Urinary bladder (tissue), 4 donors: ENCODE measurements at places on chromosomes 11 and 22. TPM values are rescaled to one million over a fixed set of nuclear protein-coding genes. Genes with fewer than 3 reads are reported as not detected.

ALDH3B1 gene
- polyA plus RNA-seq: 14.4 TPM

OR8D4 gene
- not detected for polyA plus RNA-seq

TSSC4 gene
- 61.7 TPM for polyA plus RNA-seq

GRCh38 chr11:32131321-32131720 lies 40.4 kb downstream of the RCN1 start:
- no peak for DNase-seq

DNA sequence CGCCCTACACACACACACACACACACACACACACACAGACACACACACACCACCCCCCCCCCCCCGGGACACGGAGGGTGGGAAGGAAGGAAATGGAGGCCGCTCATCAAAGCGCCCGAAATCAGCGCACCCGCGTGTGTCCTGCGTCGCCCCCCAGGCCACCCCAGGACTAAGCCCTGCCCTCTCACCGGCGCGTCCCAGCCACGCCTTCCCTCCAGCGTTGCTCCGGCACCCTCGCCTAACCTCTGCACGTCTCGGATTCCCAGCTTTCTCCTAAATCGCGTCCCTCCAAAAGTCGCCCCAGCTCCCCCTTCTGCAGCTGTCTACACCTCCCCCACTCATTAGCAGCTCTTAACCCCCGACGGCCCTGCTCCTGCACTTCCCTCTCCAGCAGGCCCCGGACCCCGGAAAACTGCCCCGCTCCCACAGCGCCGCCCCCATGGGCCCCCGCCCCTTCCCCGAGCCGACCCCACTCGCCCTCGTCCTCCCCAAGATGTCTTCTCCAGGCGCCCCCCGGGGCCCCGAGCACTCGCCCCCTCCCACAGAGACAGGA lies 557 bp downstream of the PACSIN2 start:
- DNase-seq: no peak

GRCh38 chr11:12864316-12865156 lies 144.6 kb upstream of the RASSF10 start:
- peak; percentile 88 for DNase-seq

- no peak for DNase-seq
Observed at GRCh38 chr11:4190098-4190497, 95.5 kb downstream of the RRM1 start.

DNA sequence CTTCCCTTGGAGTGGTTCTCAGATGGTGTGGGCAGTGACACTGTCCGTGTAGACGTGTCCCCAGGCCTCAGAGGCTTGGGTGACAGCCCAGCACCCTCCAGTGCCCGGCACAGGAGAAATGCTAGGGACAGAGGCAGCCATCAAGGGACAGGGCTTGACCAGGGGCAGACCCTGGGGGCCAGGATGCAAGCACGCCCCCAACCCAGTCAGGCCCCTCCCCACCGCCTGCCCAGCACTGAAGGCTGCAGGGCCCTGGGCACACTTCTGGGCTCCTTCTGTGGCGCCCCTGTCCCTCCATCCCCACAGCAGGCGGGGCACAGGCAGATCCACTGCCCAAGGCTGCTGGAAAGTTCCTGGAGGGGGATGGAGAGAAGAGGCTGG lies 11.1 kb downstream of the IGF2 start:
- no peak for DNase-seq

GRCh38 chr11:76553554-76554476 lies 109.0 kb downstream of the EMSY start:
- no peak for DNase-seq

DNA sequence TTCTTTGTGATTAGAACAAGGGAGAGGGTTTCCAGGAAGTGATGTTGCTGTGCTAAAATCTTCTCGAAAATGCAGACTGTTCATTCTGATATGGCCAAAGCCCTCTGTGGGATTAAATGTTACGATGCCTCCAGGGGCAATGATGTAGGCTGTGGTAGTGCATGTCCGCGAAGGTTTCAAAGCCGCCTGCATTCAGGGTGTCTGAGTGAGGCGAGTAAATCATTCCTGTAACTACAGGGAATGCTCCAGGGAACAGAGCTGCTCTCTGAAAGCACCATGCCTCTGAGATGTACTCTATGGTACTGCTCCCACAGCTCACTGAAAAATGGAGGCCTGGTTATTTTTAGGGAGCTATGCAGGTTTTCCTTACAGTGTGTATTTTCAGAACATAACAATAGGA lies 21.2 kb downstream of the PDGFD start:
- DNase-seq: no peak

DNA sequence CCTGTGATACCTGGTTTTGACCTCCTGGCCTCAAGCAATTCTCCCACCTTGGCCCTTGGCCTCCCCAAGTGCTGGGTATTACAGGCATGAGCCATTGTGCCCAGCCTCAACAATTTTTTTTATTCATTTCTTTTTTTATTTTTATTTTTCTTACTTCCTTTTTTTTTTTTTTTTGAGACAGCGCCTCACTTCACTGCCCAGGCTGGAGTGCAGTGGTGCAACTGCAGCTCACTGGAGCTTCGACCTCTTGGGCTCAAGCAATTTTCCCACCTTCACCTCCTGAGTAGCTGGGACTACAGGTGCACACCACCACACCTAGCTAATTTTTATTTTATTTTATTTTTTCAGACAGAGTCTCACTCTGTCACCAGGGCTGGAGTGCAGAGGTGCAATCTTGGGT lies 25.5 kb upstream of the CECR2 start:
- DNase-seq: no peak
